ENCODE measurements at places on chromosomes 1 and 21. TPM values are rescaled to one million over a fixed set of nuclear protein-coding genes. Genes with fewer than 3 reads are reported as not detected.

Gene PTAFR
- 3.5 TPM for polyA plus RNA-seq

GRCh38 chr1:241992734-241993133 is 6.2 kb downstream of the MAP1LC3C start:
- no peak for DNase-seq

GRCh38 chr1:203592730-203593129 is 33.9 kb upstream of the ATP2B4 start:
- no peak for DNase-seq

GRCh38 chr1:93662481-93663207 is 19.0 kb downstream of the BCAR3 start:
- DNase-seq = no peak

Gene DRAXIN
- polyA plus RNA-seq = not detected

DNA sequence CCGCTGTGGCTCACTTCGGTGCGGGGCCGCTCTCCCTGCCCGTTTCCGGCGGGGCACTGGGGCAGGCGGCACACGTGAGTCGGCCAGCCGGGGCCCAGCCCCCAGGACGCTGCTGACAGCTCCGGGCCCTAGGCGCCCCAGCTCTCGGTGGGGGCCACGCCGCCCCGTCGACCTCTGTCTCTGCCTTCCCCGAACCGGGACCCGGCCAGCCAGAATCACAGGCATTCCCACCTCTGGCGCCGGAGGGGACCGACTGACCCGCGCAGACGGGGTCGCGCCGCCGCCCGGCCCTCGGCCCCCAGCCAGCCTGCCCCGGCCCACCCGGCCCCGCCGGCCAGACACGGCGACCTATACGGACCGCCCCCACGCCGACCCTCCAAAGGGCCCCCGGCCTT is 755 bp downstream of the SCMH1 start:
- DNase-seq = no peak

Gene ACTN2
- polyA plus RNA-seq = not detected

- DNase-seq = no peak
Measured at GRCh38 chr1:90719330-90720144, 2.4 kb upstream of the BARHL2 start.

Gene ZNF648
- not detected for polyA plus RNA-seq

- peak; percentile 63 for DNase-seq
Measured at GRCh38 chr1:207890136-207890738, 20.7 kb downstream of the CD34 start.

Gene PEAR1
- polyA plus RNA-seq = 4.0 TPM

- DNase-seq = no peak
Measured at GRCh38 chr1:47208374-47208850, 18.6 kb upstream of the PDZK1IP1 start.
